ENCODE measurements at places on chromosomes 11 and 22.
A peak's percentile ranks its signal among the peaks of the same experiment; 100 is the strongest.

DNA sequence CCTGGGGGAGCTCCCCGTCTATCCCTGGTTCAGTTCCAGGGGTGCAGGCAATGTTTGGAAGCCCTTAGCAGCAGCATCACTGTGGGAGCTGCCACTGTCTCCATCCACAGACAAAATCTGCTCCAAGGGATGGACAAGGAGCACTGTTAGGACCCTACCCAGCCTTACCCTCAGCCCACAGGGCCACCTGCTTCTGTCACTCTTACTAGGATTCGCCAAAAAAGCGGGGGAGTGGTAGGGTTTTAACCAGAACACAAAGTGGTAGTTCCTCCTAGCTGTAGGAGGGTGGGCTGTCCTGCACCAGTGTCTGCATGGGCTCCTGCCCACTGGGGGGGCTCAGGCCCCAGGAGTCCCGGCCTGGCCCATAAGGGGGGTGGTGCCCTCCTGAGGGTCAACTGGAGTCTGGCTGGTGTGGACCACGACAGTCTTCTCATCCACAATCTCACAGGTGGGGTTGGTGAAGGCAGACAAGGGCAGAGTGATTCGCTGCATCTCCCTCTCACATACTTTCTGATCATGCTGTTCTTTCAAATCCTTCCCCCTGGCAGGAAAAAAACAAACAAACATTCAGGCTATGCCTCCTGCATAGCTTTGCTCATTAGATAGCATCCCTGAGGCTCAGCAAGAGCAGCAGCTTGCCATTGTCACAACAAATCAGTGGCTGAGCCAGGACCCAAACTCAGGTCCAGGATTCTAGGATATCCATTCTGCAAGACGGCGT lies 9.4 kb downstream of the PIK3IP1 start:
- DNase-seq: no peak

- no peak for DNase-seq
Observed at GRCh38 chr22:30249049-30250038, 2.8 kb upstream of the LIF start.

GRCh38 chr11:111000400-111001080 lies 245.0 kb upstream of the POU2AF2 start:
- no peak for DNase-seq

- DNase-seq: no peak
Observed at GRCh38 chr22:45102896-45103420, 60.8 kb upstream of the NUP50 start.

GRCh38 chr22:32985899-32986765 lies 72.0 kb downstream of the SYN3 start:
- DNase-seq: peak; percentile 53

GRCh38 chr11:845872-846495 lies 3.3 kb downstream of the TSPAN4 start:
- DNase-seq: no peak

- no peak for DNase-seq
Observed at GRCh38 chr11:38990841-38991240, 2392.8 kb upstream of the RAG2 start.

DNA sequence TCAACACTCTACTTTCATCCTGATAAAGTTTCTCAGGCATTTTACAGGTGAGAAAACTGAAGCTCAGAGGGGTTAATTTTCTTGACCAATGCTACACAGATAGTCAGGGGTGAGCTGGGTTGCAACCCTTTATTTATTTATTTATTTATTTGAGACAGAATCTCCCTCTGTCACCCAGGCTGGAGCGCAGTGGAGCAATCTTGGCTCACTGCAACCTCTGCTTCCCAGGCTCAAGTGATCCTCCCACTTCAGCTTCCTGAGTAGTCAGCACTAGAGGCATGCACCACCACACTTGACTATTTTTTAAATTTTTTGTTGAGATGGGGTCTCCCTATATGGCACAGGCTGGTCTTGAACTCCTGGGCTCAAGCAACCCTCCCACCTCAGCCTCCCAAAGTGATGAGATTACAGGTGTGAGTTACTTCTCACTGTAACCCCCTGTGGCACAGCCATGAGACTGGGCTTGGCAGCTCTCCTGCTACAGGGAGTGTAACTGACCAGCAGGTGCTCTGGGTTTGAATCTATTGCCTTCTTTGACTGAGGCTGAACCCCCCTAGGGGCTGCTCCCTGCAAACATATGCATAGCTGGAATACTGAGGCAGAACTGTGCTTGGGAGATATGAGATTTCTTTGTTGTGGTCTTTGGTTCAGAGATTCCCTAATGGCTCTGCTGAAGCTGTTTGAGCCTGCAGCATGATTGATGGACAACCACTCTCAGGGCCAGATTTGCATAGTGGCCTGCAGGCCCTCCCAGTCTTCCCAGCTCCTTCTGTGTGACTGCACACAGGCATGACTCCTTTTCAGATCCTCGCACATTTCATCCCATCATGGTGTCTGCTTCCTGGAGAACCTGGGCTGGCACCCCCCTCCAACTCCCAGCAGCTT lies 6.1 kb downstream of the C11orf96 start:
- DNase-seq: no peak

GRCh38 chr22:47401976-47402770 lies 639.7 kb downstream of the TBC1D22A start:
- no peak for DNase-seq

DNA sequence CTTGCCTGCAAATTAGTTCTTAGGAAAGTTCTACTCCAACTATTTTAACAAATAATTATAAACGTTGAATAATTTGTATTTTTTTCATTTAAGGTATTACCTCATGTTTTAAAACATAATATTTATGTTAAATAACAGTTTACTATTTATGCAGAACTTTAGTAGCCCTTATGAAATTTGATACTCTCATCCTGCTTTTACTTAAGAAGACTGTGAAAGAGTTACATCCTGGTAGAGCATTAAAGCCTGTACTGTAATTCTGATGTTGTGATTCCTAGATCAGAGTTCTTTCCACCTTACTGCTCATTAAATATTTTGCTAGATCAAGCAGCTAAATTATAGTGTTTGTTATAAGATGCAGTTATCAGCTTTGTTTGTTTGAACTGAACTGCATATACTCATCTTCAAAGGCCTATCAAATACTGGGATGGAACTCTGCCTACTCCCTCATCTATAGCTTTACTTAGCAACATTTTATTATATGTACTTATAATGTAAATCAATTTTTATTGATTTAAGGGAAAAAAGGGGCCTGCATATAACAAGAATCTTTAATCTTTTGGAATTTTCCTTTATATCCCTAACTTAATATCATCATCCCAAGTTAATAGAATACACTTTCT lies 304.2 kb downstream of the DYNC2H1 start:
- DNase-seq: no peak

DNA sequence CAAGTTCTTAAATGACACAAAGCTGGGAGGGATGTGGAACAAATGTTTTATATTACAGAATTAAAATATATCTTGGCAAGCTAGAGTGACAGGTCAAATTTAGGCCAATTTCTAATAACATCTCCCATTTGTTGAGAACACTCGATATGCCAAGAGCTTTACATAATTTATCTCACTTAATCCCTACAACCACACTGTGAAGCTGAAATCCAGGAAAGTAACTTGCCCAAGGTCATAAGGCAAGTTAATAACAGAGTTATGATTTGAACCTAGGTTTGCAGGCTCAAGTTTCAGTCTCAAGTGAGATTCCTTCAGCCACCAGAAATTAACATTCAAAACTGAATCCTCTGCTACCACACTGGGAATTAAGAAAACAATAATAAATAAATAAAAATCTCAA lies 38.3 kb downstream of the RAB30 start:
- DNase-seq: no peak
